ENCODE measurements at places on chromosomes 16 and 17. TPM values are rescaled to one million over a fixed set of nuclear protein-coding genes. Genes with fewer than 3 reads are reported as not detected.
A peak's percentile ranks its signal among the peaks of the same experiment; 100 is the strongest.

- DNase-seq: no peak
Observed at GRCh38 chr17:76700270-76700616, 10.5 kb downstream of the MXRA7 start.

Gene KRT31
- total RNA-seq: 70.8 TPM

Gene CCDC154
- total RNA-seq: not detected

Gene ENPP7
- not detected for total RNA-seq

DNA sequence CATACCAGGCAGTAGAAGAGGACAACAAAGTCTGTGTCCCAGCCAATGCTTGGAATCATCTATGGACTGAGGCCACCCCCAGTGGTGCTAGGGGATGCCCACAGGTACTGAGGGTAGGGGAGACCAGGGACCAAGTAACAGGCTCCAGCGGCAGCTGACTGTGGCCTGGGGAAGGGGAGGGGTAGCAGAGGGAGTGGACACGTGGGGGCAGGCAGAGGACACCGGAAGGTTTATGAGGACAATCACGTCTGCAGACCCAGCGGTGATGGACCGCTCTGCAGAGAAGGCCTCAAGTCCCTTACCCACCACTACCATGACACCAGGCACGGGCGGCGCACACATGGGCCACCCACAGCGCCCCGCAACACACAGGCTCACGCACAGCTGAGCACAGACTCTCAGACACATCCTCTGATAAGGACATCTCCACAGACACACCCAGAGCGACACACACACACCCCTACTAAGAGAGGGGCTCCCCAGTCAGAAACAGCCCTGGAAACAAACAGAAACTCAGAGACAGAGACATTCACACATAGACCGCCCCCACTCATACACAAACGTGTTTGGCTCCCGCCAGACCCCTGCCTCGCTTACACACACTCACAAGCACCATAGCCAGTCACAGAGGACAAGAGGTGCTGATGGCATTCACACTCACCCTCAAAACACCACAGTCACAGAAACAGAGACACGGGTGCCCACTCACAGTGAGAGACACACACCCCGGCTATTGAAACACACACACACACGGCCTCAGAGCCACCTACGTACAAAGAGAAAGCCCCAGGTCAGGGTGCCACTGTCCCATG is 35.8 kb downstream of the SRCIN1 start:
- DNase-seq: no peak

Gene NSRP1
- total RNA-seq: 22.9 TPM

- no peak for DNase-seq
Observed at GRCh38 chr17:56754523-56755208, 79.1 kb downstream of the C17orf67 start.

DNA sequence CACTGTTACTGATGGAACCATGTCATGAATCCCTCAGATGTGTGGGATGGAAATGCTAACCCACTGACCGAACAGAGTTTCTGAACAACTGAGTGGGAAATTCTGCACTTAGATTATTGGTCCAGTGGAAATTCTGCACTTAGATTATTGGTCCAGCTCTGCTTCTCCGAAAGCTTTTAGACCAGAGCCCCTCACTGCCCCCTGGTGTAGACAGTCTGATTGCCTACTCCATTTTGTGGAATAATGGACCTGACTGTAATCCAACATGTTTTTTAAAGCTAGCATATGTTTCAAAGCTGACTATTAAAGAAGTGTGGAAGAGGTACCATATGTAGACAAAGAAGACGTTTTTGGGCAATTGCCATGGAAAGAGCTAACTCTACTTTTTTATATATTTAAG is 50.3 kb upstream of the TBX2 start:
- DNase-seq: no peak

Gene GPR142
- not detected for total RNA-seq

Gene GAST
- total RNA-seq: not detected

GRCh38 chr17:19470530-19471261 is 59.7 kb downstream of the RNF112 start:
- peak; percentile 86 for DNase-seq

DNA sequence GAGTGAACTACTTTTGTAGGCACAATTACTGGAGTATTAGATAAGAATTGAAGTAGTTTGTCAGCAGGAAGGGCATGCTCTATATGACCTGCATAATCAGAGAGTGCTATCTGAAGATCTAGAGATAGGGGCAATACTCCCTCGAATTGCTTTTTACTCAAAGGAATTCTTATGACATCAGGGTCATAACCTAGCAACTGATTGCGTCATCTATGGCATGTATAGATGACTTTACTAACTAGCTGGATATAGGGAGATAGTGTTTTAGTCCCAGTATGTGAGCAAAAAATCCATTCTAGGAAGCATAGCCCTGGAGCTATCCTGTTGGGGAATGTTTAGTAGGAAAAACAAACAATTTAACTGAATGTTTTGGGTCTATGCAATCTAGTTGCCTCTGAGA is 109.5 kb upstream of the ZNF267 start:
- no peak for DNase-seq

GRCh38 chr17:78034429-78035091 is 76.1 kb downstream of the TNRC6C start:
- DNase-seq: no peak

- no peak for DNase-seq
Observed at GRCh38 chr17:28906276-28906675, 3.4 kb upstream of the DHRS13 start.

- DNase-seq: no peak
Observed at GRCh38 chr16:53922807-53923571, 219.0 kb downstream of the FTO start.

DNA sequence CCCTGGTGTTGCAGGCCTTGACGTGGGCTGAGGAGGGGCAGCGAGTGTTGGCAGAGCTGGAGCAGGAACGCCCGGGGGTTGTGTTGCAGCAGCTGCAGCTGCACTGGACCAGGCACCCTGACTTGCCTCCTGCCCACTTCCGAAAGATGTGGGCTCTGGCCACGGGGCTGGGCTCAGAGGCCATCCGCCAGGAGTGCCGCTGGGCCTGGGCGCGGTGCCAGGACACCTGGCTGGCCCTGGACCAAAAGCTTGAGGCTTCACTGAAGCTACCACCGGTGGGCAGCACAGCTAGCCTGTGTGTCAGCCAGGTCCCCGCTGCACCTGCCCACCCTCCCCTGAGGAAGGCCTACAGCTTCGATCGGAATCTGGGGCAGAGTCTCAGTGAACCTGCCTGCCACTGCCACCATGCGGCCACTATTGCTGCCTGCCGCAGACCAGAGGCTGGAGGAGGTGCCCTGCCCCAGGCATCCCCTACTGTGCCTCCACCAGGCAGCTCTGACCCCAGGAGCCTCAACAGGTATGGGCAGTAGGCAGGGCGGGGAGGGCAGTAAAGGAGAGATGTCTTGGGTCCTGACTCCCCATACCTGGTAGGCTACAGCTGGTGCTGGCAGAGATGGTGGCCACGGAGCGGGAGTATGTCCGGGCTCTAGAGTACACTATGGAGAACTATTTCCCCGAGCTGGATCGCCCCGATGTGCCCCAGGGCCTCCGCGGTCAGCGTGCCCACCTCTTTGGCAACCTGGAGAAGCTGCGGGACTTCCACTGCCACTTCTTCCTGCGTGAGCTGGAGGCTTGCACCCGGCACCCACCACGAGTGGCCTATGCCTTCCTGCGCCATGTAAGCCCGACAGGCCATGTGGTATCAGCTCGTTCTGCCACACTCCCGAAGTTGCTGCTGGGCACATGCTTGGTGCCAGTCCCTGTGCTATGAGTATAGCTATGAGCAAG is 5.6 kb downstream of the PLEKHG4 start:
- DNase-seq: no peak

DNA sequence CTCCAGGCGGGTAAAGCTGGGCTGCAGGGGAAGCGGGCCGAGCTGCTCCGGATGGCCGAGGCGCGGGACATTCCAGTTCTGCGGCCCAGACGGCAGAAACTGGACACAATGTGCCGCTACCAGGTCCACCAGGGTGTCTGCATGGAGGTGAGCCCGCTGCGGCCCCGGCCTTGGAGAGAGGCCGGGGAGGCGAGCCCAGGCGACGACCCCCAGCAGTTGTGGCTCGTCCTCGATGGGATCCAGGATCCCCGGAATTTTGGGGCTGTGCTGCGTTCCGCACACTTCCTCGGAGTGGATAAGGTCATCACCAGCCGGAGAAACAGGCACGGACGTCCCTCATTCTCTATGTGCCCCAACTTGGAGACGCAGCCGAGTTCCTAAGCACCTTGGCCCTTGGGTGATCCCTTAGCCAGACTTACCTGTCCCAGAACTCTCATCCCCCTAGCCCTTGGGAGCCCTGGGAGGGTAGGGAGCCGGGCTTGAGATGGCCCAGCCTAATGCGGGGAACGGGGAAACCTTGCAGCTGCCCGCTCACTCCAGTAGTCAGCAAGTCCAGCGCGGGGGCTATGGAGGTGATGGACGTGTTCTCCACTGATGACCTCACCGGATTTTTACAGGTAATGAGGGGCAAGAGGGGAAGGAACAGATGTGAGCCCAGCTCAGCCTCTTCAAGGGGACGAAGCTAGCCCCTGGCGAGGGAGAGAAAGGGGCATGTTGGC is 806 bp downstream of the MRM1 start:
- peak; percentile 61 for DNase-seq

- no peak for DNase-seq
Observed at GRCh38 chr16:3819746-3820724, 60.5 kb downstream of the CREBBP start.

- peak; percentile 96 for DNase-seq
Observed at GRCh38 chr17:81345228-81346089, 49.8 kb upstream of the BAHCC1 start.

GRCh38 chr17:43698678-43699437 is 37.1 kb upstream of the MEOX1 start:
- no peak for DNase-seq

DNA sequence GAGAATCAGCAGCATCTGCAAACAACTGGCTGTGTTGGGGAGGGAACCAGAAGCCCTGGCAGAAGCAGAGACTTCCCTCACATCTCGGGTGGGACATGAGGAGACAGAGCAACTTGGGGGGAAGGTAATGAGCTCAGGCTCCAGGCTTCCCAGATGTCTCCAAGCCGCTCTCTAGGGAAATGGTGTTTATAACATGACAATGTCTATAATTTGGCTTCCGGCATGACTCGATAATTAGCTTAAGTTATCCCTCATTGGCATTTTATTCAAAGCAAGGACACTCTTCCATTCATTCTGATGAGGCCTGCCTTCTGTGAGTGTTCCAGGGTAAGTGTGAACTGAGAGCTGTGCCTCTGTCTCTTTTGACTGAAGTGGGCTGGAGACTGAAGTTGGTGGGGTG is 14.7 kb upstream of the MLLT6 start:
- no peak for DNase-seq

DNA sequence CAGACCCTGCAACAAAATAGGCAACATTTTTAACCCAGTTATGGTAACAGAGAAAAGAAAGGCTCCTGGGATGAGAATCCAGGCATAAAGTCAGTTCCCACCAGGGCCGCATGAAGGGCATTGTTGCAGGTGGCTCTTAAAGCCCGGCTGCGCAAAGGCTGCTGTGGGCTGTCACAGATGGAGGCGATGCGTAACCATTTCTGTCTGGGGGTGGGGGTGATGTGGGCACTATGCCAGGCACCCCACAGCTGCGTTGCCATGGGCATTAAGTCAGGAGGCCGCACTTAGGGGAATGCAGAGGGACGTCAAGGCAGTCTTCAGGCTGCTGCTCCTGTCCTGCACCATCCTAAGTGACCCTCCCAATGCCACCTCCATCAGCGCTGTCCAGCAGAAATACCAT is 228.4 kb downstream of the CPPED1 start:
- DNase-seq: no peak

DNA sequence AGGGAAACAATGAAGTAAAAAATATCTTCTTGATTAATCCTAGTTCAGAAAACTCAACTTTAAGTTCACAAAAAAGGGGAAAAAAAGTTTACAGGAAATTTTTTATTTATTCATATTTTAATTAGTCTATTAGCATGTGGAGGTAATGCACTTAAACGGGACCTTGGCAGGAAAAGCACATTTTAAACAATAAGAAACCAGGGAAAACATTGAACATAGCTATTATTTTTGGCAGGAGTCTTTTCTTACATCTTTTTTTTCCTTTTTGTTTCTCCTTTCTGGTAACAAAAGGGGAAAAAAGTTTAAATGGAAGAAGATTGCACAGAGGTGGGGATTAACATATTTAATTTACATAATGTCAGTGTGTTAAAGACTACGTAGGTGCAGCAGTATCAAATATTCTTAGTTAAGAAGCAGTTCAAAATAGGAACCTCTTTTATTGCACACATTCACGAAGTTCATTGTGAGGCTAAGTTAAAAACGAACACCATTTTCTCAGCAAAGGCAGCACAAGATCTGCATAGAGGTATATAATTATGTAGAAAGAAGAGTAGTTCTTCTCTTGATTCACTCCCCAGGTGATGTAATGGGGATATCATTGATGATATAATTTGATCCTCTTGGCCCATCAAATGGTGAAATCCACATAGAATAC is 940.5 kb downstream of the CDH11 start:
- no peak for DNase-seq

GRCh38 chr17:75079023-75079373 is 8.8 kb upstream of the SLC16A5 start:
- DNase-seq: no peak

GRCh38 chr17:47184681-47185080 is 4.4 kb downstream of the CDC27 start:
- DNase-seq: no peak

- DNase-seq: peak; percentile 59
Observed at GRCh38 chr16:8634991-8635736, 13.7 kb downstream of the METTL22 start.

- DNase-seq: no peak
Observed at GRCh38 chr17:30541802-30542201, 64.6 kb downstream of the GOSR1 start.

GRCh38 chr17:42405963-42406495 is 17.0 kb downstream of the CAVIN1 start:
- DNase-seq: peak; percentile 94

GRCh38 chr16:53061701-53062159 is 6.9 kb downstream of the CHD9 start:
- no peak for DNase-seq

Gene KRT9
- 1.6 TPM for total RNA-seq

DNA sequence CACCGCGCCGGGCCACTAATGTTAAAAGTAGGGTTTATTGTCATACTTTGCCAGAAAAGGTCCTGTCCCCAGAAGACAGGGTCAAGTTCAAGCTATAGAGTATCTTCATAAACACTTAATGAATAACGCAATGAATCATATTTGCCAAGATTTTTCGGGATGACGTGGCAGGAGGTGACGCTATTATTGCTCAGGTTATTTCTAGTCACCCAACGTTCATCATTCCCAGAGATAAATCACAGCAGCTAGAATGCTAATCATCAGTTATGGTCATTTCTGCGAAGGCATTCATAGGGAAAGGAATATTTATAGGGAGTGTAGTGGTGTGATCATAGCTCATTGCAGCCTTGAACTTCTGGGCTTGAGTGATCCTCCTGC is 2.0 kb downstream of the TMC5 start:
- no peak for DNase-seq

Measured in suprapubic skin (tissue), 4 donors.